ENCODE measurements at places on chromosomes 11 and 22. TPM values are rescaled to one million over a fixed set of nuclear protein-coding genes. Genes with fewer than 3 reads are reported as not detected.

- H3K27ac ChIP-seq = no peak overlapping the region
- H3K4me3 ChIP-seq = no peak overlapping the region
- DNase-seq = no peak
- H3K4me1 ChIP-seq = peaks cover 9% of the 10 kb centered on the region
- H3K27me3 ChIP-seq = no peaks in the 10 kb centered on the region
- H3K36me3 ChIP-seq = no peaks in the 10 kb centered on the region
Measured at GRCh38 chr11:14414470-14415461, 55.8 kb upstream of the RRAS2 start.

DNA sequence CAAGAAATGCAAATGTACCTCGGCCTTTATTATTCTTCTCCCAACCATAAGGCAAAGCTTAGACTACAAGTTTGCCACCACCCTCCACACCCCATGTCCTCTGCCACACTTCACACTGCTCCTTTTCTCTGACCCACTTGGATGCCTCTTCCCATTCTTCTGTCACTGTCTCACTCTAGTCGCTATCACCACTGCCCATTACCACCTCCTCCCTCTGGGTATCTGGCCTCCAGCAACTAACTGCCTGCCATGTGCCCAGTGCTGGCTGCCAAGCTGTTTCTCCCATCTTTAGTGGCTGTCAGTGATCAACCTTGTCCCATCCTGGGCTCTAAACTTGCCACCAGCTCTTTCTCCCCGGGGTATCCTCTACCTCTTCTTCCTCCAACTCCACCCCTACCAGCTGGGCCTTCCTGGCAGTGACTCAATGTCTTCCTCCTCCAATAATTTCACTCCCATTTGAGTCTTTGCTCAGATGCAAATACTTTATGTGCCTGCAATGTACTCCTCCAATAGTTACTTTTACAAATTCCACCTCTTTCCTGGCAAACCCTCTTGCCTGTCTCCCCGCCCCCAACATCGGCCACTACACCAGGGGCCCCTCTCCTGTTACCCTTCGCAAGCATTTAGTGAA, 20.1 kb upstream of the KDM2A start:
- peaks cover 19% of the 10 kb centered on the region for H3K4me1 ChIP-seq
- H3K27me3 ChIP-seq = no peaks in the 10 kb centered on the region
- H3K36me3 ChIP-seq = no peaks in the 10 kb centered on the region
- H3K4me3 ChIP-seq = no peak overlapping the region
- DNase-seq = no peak
- H3K27ac ChIP-seq = no peak overlapping the region

DNA sequence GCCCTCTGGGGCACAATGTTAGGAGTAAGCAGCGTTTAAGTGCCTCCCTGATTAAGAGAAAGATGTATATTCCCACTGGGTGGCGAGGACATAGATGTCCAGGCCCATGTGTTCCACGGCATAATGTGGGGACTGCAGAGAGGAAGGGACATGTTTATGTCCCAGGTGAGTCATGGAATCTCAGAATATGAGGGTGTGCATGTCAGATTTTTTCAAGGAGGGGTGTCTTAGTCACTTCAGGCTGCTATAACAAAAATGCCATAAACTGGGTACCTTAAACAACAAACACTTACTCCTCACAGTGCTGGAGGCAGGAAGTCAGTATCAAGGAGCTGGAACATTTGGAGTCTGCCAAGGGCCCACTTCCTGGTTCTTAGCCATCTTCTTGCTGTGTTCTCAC, 55.1 kb downstream of the BCR start:
- H3K27me3 ChIP-seq = no peaks in the 10 kb centered on the region
- H3K36me3 ChIP-seq = peaks cover 9% of the 10 kb centered on the region
- DNase-seq = no peak
- no peak overlapping the region for H3K27ac ChIP-seq

- no peak overlapping the region for H3K4me3 ChIP-seq
- no peaks in the 10 kb centered on the region for H3K36me3 ChIP-seq
- no peak overlapping the region for H3K27ac ChIP-seq
- no peaks in the 10 kb centered on the region for H3K4me1 ChIP-seq
Measured at GRCh38 chr11:123483466-123483865, 53.4 kb downstream of the GRAMD1B start.

DNA sequence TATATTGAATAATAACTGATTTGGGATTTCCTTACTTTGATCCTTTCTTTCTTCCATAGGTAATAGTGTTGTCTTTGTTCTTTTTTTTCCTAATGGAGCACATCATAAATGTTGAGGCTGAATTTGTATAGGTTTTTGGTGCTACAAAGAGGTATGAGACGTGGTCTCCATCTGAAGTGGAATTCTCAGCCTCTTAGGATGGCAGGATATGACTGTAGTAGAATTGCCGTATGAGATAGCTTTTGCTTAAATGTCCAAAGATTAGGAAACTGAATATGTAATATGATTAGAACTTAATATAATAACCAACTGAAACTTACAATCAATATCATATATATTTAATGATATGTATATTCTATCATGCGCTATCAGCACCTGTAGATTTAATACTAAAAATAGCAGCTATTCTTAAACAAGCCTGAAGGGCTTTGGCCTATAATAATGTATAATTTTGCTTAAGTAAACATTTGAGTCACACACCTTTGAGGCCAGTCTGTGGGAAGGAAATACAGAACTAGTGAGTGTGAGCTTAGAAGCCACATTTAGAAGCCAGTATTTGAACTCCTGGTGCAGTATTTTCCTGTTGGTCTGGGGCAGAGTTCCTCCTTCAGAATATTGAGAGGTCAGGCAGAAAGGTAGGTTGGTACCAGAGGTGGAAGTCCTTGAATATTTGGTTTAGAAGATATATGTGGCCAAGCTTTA, 62.6 kb downstream of the SWAP70 start:
- H3K36me3 ChIP-seq = peaks cover 15% of the 10 kb centered on the region
- no peaks in the 10 kb centered on the region for H3K27me3 ChIP-seq
- H3K4me3 ChIP-seq = peak overlapping the region; percentile 19
- peak overlapping the region; percentile 59 for H3K27ac ChIP-seq
- peaks cover 8% of the 10 kb centered on the region for H3K4me1 ChIP-seq

- no peak overlapping the region for H3K27ac ChIP-seq
- no peaks in the 10 kb centered on the region for H3K4me1 ChIP-seq
- DNase-seq = no peak
Measured at GRCh38 chr22:39825661-39826102, 67.9 kb downstream of the ENTHD1 start.

DNA sequence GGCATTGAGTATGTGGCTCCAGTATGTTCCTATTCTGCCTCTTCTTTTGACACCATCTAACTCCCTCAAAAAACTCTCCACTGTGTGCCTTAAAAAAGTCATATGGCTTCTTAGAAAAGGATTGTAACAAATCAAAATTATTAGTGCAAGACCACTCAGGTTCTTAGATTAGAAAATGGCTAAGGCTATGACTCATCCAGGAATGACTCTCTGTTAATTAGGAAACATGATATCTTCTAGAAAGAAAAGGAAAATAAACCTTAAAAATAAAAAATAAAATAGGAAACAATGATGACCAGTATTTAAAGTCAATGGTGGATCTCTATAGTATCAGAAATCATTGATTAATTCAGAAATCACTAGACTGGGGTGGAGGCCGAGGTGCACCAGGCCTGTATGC, 21.7 kb downstream of the SLC25A17 start:
- peaks cover 21% of the 10 kb centered on the region for H3K36me3 ChIP-seq
- H3K27ac ChIP-seq = no peak overlapping the region
- DNase-seq = no peak
- H3K27me3 ChIP-seq = no peaks in the 10 kb centered on the region

DNA sequence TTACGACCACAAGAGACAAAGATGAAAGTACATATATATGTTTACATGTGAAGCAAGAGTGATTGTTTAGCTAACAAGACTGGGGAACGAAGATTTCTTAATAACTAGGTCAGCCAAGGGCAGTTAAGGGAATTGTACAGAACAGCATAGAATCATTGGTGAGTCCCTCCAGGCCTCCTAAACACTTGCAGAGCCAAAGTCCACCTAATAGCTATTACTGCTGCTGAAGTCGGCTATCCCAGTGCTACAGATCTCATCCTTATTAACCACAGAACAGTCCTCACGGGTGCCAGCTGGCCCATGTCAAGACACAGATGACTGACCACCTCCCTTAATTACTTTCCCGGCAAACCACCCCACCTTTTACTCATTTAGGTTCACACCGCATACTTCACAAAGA, 68.5 kb upstream of the OPCML start:
- H3K4me1 ChIP-seq = no peaks in the 10 kb centered on the region
- H3K4me3 ChIP-seq = no peak overlapping the region
- H3K27me3 ChIP-seq = peaks cover 21% of the 10 kb centered on the region
- DNase-seq = no peak

DNA sequence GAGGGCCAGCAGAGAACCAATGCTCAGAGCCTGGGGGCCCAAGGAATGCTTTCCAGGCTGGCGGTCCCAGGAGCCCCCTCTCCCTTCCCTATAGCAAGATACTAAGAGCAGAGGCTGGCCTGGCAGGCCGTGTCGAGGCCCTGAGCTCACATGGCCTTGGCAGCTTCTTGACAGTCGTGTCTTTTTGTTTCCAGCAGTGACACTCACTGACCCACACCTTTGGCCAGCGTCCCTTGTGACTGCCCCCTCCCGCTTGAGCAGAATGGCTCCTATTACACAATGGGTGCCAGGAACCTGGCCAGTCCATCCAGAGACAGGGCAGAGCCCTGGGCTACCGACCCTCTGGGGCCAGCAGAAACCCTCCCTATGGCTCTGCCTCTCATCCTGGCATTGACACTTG, 6.4 kb upstream of the CCND1 start:
- H3K36me3 ChIP-seq = no peaks in the 10 kb centered on the region
- no peak overlapping the region for H3K4me3 ChIP-seq
- DNase-seq = no peak
- peaks cover 13% of the 10 kb centered on the region for H3K4me1 ChIP-seq

GRCh38 chr11:46118702-46119351, 2.4 kb downstream of the PHF21A start:
- no peak for DNase-seq
- no peaks in the 10 kb centered on the region for H3K36me3 ChIP-seq
- H3K27ac ChIP-seq = peak overlapping the region; percentile 96
- peaks cover 47% of the 10 kb centered on the region for H3K4me1 ChIP-seq
- H3K27me3 ChIP-seq = no peaks in the 10 kb centered on the region

DNA sequence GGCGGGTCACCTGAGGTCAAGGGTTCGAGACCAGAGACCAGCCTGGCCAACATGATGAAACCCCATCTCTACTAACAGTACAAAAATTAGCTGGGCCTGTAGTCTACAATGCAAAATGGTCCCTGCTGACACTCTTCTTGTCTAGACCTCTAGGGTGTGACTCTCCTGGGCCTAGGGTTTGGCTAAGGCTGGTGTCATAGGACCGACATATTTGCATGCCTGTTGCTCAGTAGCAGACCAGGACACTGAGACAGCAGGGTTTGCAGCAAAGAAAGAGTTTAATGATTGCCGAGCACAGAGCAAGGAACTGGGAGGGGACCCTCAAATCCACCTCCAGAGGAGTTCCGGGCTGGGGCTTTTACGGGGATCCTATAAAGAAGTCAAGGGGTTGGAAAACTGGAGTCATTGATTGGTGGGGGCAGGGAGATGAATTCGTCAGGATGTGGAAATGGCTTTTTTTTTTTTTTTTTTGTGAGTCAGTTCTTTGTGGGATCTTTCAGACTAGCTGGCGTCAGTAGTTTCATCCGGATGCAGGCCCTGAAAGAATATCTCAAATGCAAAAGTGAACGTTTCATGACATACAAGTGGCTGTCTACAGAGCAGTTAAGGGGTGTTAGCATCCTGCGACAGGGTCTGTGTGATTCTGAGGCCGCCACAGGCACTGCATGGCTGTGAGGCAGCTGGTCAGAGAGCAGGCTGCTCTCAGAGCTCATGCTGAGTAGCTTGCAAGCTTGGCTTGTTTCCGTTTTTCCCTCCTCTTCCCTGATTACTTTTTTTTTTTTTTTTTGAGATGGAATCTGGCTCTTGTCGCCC, 27.2 kb upstream of the A4GALT start:
- H3K4me1 ChIP-seq = peaks cover 20% of the 10 kb centered on the region
- no peaks in the 10 kb centered on the region for H3K36me3 ChIP-seq
- H3K27ac ChIP-seq = peak overlapping the region; percentile 50
- H3K4me3 ChIP-seq = no peak overlapping the region
- DNase-seq = no peak

DNA sequence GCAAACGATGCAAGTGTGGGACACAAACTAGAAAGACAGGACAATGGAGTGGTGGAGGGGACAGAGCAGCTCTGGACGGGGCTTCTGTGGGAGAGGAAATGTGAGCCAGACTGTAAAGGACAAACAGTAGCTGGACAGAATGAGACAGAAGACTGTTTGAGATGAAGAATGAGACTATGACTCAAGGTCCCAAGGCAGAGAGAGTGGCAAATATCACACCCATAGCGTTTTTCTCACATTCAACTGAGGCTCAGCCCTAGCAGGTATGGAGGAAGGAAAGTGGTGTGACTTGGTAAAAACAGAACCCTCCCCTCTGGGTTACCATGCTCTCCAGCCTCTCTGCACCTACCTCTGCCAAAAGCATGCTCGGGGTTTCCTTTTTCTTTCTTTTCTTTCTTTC, 96.5 kb downstream of the RPL27A start:
- H3K4me3 ChIP-seq = no peak overlapping the region
- H3K4me1 ChIP-seq = peaks cover 9% of the 10 kb centered on the region
- H3K27me3 ChIP-seq = no peaks in the 10 kb centered on the region
- no peak overlapping the region for H3K27ac ChIP-seq
- peaks cover 16% of the 10 kb centered on the region for H3K36me3 ChIP-seq

- H3K4me1 ChIP-seq = peaks cover 32% of the 10 kb centered on the region
- no peak overlapping the region for H3K4me3 ChIP-seq
- peaks cover 17% of the 10 kb centered on the region for H3K36me3 ChIP-seq
- peak overlapping the region; percentile 35 for H3K27ac ChIP-seq
- H3K27me3 ChIP-seq = no peaks in the 10 kb centered on the region
Measured at GRCh38 chr22:29992341-29993275, 87.7 kb upstream of the HORMAD2 start.

DNA sequence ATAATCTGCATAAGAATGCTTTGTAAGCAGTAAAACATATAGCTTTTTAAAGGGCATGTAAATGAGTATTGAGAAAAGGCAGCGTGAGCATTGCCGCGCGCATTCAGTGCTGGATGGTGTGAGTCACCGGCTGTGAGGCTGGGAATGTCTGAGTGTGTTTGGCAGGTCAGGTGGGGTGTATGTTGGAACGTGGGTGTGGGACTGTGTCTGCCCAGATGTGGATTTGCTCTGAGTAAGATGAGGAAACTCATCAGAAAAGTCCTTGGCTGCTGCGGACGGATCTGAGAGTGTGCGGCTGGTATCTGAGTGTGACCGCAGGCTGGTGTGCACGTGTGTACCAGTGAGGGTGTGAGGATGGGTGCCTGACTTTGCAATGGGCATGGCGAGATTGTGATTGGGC, 66.2 kb upstream of the NECTIN1 start:
- H3K27ac ChIP-seq = no peak overlapping the region
- peaks cover 34% of the 10 kb centered on the region for H3K4me1 ChIP-seq
- H3K27me3 ChIP-seq = peaks cover 27% of the 10 kb centered on the region

GRCh38 chr11:29483831-29484230, 533.0 kb downstream of the KCNA4 start:
- no peaks in the 10 kb centered on the region for H3K27me3 ChIP-seq
- no peak overlapping the region for H3K27ac ChIP-seq
- DNase-seq = no peak

GRCh38 chr22:30602049-30602448, 4.9 kb upstream of the TCN2 start:
- H3K4me3 ChIP-seq = no peak overlapping the region
- H3K27me3 ChIP-seq = peaks cover 2% of the 10 kb centered on the region
- DNase-seq = no peak

The MS4A6E gene
- total RNA-seq = not detected

The C11orf42 gene
- total RNA-seq = not detected

The NCAM1 gene
- total RNA-seq = 21.7 TPM

The HTR3B gene
- 0.17 TPM for total RNA-seq

The PDE3B gene
- total RNA-seq = 16.6 TPM

The DEFB108B gene
- total RNA-seq = not detected

The CSKMT gene
- total RNA-seq = 17.7 TPM

Data from type B pancreatic cell (in vitro differentiated cells).